SJCRH30 (cell line): ENCODE measurements at places on chromosomes 1 and 21. TPM values are rescaled to one million over a fixed set of nuclear protein-coding genes. Genes with fewer than 3 reads are reported as not detected.

Gene AGMAT
- total RNA-seq, result not detected in 2 replicates

Gene CR1L
- total RNA-seq, result not detected in 2 replicates

Gene CD84
- not detected in 2 replicates for total RNA-seq

DNA sequence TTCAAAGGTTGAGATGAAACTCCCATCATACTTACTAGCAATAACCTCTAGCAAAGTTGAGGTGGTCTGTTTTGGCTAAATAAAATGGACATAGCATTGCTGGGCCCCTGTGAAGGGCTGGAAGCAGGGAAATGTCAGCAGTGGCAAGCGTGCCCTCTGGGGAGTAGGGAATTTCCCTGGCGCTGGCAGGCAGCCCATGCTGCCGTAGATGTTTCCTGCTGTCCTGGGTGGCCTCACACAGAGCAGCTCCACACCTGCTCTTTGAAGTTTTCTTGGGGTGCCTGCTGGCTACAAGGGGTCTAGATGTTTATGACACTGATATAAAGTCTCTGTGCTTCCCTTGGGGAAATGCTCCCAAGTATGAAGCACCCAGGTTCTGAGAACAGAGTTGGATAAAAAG, 30.2 kb downstream of the ADARB1 start:
- peak; percentile 34 for DNase-seq
- peaks cover 13% of the 10 kb centered on the region for H3K4me1 ChIP-seq
- no peaks in the 10 kb centered on the region for H3K36me3 ChIP-seq

GRCh38 chr1:93613898-93614297, 67.7 kb downstream of the BCAR3 start:
- no peak overlapping the region for H3K27ac ChIP-seq
- H3K4me3 ChIP-seq, result no peak overlapping the region
- no peaks in the 10 kb centered on the region for H3K27me3 ChIP-seq
- no peaks in the 10 kb centered on the region for H3K36me3 ChIP-seq

GRCh38 chr1:113031171-113031933, 41.6 kb upstream of the LRIG2 start:
- no peak for DNase-seq
- no peaks in the 10 kb centered on the region for H3K36me3 ChIP-seq
- H3K27ac ChIP-seq, result no peak overlapping the region
- no peaks in the 10 kb centered on the region for H3K27me3 ChIP-seq

GRCh38 chr1:159857889-159858288, 4.6 kb downstream of the VSIG8 start:
- no peak overlapping the region for H3K4me3 ChIP-seq
- no peak for DNase-seq
- no peaks in the 10 kb centered on the region for H3K36me3 ChIP-seq
- no peak overlapping the region for H3K27ac ChIP-seq

DNA sequence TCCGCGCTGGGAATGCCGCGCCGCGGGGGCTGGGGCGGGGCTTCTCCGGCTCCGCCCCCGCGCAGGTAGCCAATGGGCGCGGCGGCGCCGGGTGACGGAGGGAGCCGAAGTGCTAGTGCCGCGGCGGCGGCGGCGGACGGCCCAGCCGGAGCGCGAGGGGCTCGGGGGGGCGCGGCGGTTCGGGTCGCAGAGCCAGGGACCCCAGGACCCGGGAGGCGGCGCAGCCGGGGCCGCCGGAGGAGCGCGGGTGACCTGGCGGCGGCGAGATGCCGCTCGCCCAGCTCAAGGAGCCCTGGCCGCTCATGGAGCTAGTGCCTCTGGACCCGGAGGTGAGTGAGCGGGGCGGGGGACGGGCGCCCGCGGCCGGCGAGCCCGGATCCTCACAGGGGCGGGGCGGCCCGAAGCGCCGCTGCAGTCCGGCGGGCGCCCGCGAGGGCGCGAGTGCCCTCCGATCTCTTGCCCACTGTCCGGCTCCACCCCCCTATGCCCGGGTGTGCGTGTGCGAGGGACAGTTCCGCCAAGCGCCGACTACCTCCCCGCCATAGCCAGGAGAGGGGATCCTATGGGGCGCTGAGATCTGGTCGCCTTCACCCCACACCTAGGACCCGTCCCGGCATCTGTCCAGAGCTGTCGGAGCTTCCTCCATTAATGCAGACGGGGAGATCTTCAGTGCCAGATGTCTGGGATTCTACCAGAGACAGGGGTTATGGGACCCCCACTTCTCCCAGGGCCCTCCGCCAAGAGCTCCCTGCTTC, at the start of gene RPS6KA1:
RPS6KA1 (plus strand) TSS at position 107 of the 755 bp plus-strand sequence; CDS start at position 267, 160 bp downstream.
- H3K36me3 ChIP-seq, result no peaks in the 10 kb centered on the region
- peak within 1 kb of the TSS; percentile 71 for H3K4me3 ChIP-seq
- no peaks in the 10 kb centered on the region for H3K27me3 ChIP-seq
- DNase-seq, result peak; percentile 79

DNA sequence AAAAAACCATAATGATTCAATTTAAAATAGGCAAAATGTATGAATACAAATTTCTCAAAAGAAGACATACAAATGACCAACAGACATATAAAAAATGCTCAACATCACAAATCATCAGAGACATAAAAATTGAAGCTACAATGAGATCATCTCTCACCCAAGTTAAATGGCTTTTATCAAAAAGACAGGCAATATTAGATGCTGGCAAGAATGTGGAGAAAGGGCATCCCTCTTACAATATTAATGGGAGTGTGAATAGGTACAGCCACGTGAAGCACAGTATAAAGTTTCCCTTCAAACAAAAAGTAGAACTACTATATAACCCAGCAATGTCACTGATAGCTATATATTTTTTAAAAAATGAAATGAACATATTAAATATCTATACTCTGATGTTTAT, 1481.7 kb downstream of the AMY1C start:
- no peaks in the 10 kb centered on the region for H3K4me1 ChIP-seq
- DNase-seq, result no peak
- H3K27ac ChIP-seq, result no peak overlapping the region
- no peak overlapping the region for H3K4me3 ChIP-seq
- no peaks in the 10 kb centered on the region for H3K36me3 ChIP-seq

GRCh38 chr1:67194209-67194863, 28.1 kb downstream of the IL23R start:
- no peak for DNase-seq
- no peak overlapping the region for H3K27ac ChIP-seq
- no peaks in the 10 kb centered on the region for H3K36me3 ChIP-seq
- no peaks in the 10 kb centered on the region for H3K27me3 ChIP-seq

GRCh38 chr1:234600418-234601281, 9.3 kb downstream of the IRF2BP2 start:
- peaks cover 32% of the 10 kb centered on the region for H3K4me1 ChIP-seq
- H3K27ac ChIP-seq, result peak overlapping the region; percentile 69
- no peak for DNase-seq
- H3K36me3 ChIP-seq, result peaks cover 18% of the 10 kb centered on the region

GRCh38 chr21:39088831-39089380, 94.3 kb downstream of the PSMG1 start:
- H3K27me3 ChIP-seq, result no peaks in the 10 kb centered on the region
- H3K4me3 ChIP-seq, result no peak overlapping the region
- no peaks in the 10 kb centered on the region for H3K4me1 ChIP-seq
- H3K27ac ChIP-seq, result no peak overlapping the region

DNA sequence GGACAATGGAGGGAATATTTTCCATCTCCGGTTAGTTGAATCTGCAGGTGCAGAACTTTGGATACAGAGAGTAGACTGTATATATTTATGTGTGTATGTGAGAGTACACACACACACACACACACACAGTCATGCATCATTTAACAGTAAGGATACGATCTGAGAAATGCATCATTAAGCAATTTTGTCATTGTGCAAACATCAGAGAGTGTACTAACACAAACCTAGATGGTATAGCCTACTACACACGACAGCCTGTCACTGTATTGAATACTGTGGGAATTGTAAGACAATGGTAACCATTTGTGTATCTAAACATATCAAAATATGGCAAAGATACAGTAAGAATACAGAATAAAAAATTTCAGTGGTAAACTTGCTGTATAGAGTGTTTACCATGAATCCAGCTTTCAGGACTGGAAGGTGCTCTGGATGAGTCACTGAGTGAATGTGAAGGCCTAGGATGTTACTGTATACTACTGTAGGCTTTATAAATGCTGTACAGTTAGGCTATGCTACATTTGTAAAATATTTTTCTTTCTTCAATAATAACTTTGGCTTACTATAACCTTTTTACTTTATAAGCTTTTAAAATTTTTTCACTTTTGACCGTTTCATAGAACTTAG, 138.5 kb downstream of the ZZZ3 start:
- H3K36me3 ChIP-seq, result no peaks in the 10 kb centered on the region
- no peak overlapping the region for H3K4me3 ChIP-seq
- DNase-seq, result no peak
- no peaks in the 10 kb centered on the region for H3K27me3 ChIP-seq
